ENCODE measurements at places on chromosomes 5 and 9. TPM values are rescaled to one million over a fixed set of nuclear protein-coding genes. Genes with fewer than 3 reads are reported as not detected.
A peak's percentile ranks its signal among the peaks of the same experiment; 100 is the strongest.

CCDC152 gene
- 1.2 TPM for total RNA-seq

ANKRD31 gene
- total RNA-seq: 0.07 TPM

LCN12 gene
- total RNA-seq: not detected

GRCh38 chr9:131094622-131095021 lies 1.7 kb upstream of the AIF1L start:
- H3K4me1 ChIP-seq: peaks cover 8% of the 10 kb centered on the region
- no peaks in the 10 kb centered on the region for H3K36me3 ChIP-seq
- H3K27me3 ChIP-seq: peaks cover 23% of the 10 kb centered on the region
- H3K27ac ChIP-seq: no peak overlapping the region

GRCh38 chr9:17116400-17116837 lies 18.4 kb upstream of the CNTLN start:
- H3K4me1 ChIP-seq: no peaks in the 10 kb centered on the region
- no peak overlapping the region for H3K4me3 ChIP-seq
- DNase-seq: peak; percentile 22
- H3K36me3 ChIP-seq: no peaks in the 10 kb centered on the region
- no peak overlapping the region for H3K27ac ChIP-seq

DNA sequence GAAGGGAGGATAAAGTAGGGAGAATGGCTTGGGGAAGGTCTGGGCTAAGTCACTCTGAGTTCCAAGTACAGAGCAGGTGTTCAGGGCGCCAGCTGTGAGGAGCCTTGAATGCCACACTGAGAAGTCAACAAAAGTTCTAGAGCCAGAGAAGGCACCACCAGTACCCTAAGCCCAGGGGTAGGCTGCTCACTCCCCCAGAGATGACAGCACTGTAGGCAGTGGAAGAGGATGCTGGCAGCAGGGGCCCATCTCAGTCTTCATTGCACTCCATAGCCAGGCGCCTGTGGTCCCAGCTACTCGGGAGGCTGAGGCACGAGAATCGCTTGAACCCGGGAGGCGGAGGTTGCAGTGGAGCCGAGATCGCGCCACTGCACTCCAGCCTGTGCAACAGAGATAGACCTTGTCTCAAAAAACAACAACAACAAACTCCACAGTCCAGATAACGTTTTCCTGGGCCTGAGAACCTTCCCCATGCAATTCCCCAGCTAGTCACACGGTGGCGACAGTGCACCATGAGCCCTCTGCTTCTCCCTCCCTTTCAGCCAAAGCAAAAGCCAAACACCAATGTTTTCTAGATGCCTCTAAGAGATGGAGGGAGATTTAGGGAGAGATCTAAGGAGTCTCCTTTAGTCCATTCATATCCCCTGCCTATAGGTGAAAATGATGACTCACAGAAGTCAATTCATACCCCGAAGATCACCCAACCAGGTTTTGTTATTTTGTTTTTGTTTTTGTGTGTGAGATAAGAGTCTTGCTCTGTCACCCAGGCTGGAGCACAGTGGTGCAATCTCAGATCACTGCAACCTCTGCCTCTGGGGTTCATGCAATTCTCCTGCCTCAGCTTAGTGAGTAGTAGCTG lies 19.8 kb upstream of the NSD1 start:
- H3K36me3 ChIP-seq: no peaks in the 10 kb centered on the region
- H3K27ac ChIP-seq: no peak overlapping the region
- H3K4me3 ChIP-seq: no peak overlapping the region

- no peaks in the 10 kb centered on the region for H3K27me3 ChIP-seq
- no peak overlapping the region for H3K27ac ChIP-seq
- peak; percentile 25 for DNase-seq
- H3K4me1 ChIP-seq: no peaks in the 10 kb centered on the region
These were observed 41.6 kb upstream of the PPP2CA start for GRCh38 chr5:134267366-134268018.

DNA sequence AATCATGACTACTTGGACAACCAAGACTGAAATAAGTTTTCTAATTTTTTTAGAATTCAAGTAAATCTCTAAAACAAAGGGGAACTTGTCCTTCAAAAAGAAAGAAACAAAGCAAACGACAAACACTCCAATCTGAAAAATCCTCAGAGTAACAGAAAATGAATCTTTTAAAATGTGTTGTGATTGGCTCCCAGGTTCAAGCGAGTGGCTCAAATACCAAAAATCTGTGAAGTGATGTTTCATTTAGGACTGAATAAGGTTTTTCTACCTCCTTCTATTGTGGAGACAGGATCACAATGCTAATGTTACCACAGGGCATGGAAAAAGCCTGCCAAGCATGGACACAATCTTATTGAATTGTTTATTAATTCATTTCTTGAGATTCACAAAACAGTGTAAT lies 415.7 kb downstream of the RAB3C start:
- H3K27ac ChIP-seq: no peak overlapping the region
- no peak for DNase-seq
- H3K4me1 ChIP-seq: no peaks in the 10 kb centered on the region

DNA sequence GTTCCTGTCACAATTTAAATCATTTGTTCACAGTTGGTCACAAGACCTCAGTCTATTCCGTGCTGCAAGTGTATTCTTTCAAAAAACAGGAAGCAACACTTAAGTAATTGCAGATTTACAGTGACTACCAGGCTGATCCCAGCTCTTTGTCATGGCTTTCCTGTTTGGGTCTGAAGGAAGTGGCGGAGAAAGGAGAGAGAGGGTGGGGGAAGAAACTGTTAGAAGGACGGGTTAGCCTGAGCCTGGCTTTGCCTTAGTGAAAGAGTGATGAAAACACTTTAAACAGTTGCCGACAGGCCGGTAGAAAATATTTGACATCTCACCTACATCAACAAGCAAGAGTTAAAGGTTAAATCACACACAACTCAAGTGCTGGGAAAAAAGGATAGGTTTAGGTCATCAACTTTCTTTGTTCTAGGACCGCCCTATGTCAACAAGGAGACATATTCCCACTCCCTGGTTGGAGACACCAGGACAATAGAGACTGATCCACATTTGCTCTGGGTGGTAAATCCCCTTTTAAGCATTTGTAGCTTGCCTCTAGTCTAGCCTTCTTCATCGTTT lies 102.2 kb upstream of the DAB2 start:
- H3K27ac ChIP-seq: peak overlapping the region; percentile 64
- peaks cover 26% of the 10 kb centered on the region for H3K4me1 ChIP-seq
- no peak overlapping the region for H3K4me3 ChIP-seq
- H3K36me3 ChIP-seq: no peaks in the 10 kb centered on the region
- H3K27me3 ChIP-seq: no peaks in the 10 kb centered on the region
- DNase-seq: no peak
